Activated B cell treated with CpG ODN at 0.5 μM for 24 hours (primary cell): ENCODE measurements at places on chromosomes 1 and 21.

DNA sequence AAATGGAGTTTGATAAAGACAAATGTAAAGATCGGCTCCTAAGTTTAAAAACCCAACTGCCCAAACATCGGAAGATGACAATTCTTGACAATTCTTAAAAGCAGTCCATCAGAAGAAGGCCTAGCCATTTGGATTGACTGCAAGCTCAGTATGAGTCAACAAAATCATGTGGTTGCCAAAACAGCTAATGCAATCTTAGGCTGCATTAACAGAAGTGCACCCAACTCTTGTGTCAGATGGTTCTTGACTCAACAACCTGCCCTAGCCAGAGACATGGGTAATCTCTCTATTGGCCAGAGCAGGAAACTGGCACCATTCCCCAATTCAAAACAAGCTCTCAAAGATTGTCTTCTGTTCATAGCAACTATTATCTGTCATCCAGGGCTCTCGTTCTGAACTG lies 9.9 kb upstream of the NCF2 start:
- DNase-seq, result no peak

DNA sequence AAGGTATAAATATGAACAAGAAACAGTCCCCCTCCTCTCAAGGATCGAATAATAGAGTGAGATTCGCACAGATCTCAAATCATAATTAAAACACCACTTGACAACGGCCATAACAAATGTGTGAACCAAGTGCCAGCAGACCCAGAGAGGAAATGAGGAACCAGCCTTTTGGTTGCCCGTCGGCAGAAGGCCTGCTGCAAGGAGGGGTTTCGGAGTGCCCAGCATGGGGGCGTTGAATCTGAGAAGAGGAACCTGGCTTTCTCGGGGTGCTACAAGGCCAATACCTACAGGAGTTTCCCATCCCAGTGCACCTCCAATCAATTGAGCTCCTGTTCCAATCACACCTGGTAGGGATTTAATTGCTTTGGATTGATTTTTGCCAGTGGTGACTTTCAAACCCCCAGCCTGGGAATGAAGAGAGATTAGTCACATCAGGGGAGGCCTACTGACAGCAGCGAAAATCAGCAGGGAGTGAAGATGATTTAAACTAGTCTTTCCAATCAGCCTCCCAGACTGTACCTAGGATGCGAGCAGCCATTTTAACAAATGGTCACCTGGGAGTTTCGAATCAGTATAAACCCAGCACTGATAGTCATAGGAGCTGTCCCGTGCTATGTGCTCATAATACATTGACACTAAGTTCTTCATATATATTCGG lies 263.8 kb downstream of the KAZN start:
- DNase-seq, result no peak

- DNase-seq, result no peak
Measured at GRCh38 chr1:198056255-198056654, 100.5 kb upstream of the NEK7 start.

- no peak for DNase-seq
Measured at GRCh38 chr1:59522925-59523505, 226.1 kb downstream of the FGGY start.

- no peak for DNase-seq
Measured at GRCh38 chr1:30087465-30087864, 635.9 kb downstream of the MATN1 start.

DNA sequence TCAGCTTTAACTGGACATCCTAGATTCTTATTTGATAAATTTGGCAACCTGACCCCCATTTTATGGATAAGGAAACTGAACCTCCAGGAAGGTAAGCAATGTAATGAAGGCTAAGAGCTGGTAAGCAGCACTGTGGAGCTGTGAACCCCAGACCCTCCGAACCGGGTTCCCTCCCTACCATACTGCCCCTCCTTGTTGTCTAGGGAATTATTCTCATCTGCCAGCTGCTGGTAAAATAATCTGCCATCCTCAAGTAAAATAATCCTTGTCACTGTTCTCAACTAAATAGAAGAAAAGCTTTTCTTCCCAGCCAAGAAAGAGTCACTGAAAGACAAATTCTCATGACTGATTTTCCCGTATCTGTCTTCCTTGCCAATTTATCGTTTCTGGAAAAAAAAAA lies 55.8 kb upstream of the PRDX6 start:
- no peak for DNase-seq

DNA sequence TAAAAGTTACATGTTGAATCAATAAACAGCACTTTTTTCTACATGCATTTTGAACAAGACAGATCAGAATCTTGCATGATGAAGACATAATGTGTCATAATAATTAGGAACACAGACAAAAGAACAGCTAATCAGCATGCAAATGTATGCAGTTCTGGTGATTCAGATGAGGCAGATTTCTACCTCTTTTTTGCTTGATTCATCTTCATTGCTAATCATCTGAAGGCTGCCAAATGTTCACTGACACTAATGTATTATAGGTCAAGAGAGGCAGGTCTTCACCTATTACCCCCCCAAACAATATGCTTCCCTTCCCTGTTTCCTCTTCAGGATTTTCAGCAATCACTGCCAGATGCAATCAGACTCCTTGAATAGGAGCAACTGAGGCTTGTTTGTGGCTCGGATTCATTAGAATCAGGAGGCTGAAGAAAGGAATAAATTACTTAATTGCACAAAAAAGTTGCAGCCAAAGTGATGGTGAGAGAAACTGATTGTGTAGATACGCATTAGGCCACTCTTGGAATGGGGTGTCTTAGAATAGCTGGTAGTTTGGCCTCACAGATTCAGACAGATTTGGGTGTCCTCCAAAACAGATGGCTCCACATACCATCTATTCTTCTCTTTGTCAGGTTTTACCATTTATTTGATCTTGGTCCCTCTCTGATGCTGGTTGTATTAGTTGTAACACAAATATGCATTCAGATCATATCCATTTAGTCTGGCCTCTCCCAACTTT lies 275.4 kb downstream of the RPS6KC1 start:
- DNase-seq, result no peak
